ENCODE measurements at places on chromosomes 3 and 15.

DNA sequence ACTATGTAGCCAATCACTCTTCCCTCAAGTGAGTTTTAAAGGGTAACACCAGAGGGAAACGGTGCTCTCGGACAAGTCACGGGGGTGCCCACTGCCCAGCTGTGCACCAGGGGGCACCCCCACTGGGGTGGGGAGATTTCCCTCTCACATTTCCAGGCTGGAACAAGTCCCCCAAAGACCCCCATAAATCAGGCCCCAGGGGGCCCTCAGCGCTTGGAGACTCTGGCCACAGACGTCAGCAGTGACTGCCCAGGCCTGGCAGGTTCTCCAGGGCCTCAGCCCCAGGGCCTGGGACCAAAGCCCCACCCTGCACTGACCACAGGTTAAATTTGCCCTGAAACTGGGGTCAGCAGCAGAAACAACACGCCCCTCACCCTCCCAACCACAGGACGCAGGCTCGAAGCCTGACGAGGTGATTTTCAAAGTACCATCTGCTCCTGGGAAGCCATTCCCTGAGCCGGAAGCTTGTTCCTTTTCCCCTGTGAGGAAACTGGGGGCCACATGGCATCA, 17.0 kb downstream of the XXYLT1 start:
- no peak for DNase-seq

GRCh38 chr15:90749754-90750153, 32.6 kb downstream of the BLM start:
- no peak for DNase-seq

DNA sequence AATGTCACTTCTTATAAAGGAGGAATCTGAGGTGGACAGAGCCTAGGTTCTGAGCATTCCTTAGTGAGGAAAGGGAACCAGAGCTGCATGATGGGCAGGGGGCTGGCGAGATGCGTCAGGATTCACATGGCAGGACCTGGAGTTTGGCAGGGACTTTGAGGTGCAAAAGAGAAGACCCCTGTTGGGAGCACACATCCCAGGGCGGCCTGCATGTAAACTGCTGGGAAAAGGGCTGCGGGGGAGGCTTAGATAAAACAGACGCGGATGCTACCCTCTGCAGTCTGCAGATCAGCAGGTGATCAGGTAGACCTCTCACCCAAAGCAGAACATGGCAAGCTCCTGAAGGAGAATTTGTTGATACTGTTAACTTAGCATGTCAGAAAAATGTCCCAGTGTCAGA, 168.4 kb downstream of the VGLL4 start:
- DNase-seq: no peak

DNA sequence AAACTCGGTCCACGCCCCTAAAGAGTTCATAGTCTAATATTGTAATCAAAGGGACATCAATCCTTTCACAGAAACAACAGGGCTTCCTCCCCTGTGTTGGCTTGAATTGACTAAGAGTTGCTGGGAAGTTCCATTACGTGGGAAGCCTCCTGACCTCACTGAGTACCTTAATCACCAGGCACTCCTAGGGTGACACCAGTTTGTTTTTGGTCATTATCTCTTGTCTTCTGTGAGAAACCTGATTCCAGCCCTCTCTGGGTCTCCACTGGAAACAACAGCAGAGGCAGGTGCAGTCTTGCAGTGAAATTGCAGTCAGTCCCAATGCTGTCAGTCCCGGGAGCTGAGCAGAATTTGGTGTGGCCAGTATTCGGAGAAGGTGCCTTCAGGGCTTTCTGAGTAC, 55.4 kb downstream of the BOC start:
- DNase-seq: no peak

DNA sequence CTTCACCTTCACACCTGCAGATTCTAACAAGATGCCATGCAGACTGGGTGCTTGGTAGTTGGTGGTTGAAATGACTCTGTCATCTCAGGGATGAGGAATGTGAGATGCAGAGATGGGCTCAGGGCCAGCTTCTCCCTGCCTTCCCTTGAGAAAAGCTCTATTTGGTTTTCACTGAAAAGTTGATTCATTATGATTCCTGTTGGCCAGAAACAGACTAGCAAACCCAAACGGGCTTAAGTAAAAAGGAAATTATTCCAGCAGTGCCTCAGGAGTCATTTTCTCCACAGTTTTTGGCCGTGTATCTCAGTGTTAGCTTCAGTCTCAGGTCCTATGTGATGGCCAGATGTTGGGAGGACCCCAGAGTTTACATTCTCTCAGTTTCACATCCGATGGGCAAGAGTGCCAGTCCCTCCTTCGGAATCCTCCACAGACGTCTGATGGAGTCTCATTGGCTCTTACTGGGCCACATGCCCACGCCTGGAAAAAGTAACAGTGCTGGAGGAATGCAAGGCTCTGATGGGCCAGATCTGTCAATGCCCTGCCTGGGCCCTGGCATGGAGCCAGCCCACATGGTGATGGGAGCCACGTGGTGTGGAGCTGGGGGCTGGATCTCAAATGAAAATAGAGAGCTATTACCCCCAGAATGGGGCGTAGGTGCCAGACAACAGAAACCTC, 22.3 kb upstream of the SACM1L start:
- no peak for DNase-seq

DNA sequence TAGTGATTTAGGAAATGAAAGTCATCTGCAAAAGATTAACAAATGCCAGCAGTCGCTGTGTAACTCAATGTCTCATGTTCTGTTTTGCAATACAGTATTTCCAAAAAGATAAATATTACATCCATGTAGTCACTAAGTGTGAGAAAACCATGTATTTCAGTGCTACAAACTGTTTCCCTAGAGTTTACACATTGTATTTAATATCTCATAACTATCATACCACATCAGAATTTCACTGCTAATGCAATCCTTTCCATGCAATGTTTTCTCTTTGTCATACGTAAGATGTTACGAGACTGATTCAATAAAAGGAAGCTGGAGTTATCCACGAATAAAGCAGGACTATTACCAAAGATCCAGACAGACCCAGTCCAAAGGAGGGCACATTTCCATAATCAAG, 269.4 kb downstream of the GBE1 start:
- no peak for DNase-seq

DNA sequence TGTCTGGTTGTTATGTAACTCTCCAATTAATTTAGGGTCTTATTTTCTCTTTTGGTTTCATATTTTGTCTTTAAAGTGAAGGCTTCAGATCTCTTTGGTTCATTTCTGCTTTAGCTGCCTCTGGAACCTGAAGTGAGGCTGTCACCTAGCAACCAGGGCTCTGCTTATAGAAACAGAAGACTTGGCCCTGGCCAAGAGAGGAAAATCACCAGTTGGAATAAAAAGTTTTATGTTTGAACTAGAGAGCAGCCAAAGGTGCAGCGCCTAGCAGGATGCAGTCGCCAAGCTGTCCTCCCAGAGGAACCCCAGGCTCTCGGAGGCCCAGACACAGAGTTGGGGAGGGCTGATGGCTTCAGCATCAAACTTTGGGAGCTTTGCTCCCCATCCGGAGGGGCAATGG, 41.1 kb downstream of the LYZL4 start:
- no peak for DNase-seq

GRCh38 chr15:80173022-80173759, 20.4 kb downstream of the FAH start:
- peak; percentile 57 for DNase-seq

DNA sequence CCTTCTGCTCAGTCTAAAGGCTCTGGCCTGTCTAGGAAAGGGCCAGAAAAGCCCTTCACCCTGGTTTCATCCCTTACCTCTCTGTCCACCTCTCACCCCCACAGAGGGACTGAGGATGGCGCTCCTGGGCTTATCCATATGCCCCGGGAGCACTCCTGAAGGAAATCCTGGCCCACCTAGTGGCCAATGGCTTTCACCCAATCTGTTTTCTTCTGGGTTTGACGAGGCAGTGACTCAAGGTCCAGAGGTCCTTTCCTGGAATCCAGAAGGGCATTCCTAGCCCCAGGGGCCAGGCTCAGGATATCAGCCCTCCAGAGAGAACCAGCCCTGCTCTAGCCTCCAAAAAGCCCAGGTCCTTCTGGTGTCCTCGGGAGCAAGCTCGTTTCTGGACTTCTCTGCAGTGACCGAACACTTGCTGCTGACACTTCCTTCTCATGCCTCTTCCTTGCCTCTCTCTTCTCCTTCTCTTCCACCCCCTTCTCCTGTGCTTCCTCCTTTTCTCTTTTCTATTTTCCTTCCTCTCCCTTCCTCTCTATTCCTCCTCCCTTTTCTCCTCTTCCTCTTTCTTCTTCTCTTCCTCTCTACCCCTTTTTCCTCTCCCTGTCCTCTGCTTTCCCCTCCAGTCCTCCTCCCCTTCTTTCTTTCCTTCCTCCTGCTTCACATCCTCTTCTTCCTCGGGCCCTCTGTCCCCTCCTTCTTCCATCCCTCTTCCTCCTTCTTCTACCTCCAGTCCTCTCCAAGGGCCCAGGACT, 59.6 kb downstream of the RHCG start:
- peak; percentile 40 for DNase-seq

- DNase-seq: no peak
These were observed 43.8 kb downstream of the GAP43 start for GRCh38 chr3:115666920-115667737.

GRCh38 chr3:171177056-171177455, 150.5 kb upstream of the SLC2A2 start:
- DNase-seq: no peak

GRCh38 chr3:112688085-112688769, 47.3 kb upstream of the CCDC80 start:
- no peak for DNase-seq

DNA sequence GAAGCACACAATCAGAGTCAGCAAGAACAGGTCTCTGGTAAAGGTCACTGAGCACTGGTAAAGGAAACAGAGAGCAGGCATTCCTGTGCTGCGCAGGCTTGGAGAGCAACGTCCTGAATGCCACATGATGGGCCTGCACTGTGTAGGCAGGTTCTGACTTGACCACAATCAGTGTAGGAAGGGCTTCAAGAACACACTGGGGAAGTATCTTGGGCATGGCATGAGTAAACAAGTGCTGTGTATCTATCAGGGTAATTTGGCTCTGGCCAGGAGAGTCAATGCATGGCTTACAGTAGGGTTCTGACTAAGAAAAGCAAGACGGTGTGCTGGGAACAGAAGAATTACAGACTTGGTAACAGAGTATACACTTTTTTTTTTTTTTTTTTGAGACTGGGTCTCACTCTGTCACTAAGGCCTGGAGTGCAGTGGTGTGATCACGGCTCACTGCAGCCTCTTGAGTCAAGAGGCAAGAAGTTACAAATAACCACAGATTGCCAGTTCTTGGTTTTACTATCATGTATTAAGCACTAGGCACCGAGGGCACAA, 30.6 kb downstream of the TBC1D2B start:
- no peak for DNase-seq

DNA sequence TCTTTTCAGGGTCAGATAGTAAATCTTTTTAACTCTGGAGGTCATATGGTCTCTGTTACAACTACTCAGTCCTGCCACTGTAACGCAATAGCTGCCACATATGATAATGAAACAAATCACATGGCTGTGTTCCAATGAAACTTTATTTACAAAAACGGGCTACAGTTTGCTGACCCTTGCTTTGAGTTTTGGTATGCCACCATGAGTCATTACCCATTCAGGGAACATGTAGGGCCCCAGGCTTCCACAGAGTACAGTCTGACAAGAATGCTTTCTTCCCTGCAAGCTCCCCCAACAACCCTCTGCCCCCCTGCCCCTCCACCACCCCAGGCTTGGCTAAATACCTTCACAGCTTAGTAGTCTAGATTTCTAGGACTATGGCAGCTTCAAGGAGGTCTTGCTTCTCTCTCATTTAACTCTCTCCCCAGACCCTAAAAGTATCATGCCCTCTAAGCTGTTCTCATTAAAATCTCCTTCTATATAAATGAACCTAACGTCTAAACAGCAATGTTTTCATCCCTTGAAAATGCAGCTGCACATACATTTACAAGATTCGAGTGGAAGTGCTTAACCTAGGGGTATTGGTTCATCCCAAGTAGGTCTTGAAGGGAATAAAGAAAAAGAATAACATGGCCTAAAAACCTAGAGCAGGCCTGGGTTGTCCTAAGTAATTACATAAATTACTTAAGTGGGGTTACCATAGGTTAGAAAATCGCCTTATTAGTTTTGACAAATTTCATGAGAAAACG, 117.8 kb upstream of the PRICKLE2 start:
- no peak for DNase-seq

DNA sequence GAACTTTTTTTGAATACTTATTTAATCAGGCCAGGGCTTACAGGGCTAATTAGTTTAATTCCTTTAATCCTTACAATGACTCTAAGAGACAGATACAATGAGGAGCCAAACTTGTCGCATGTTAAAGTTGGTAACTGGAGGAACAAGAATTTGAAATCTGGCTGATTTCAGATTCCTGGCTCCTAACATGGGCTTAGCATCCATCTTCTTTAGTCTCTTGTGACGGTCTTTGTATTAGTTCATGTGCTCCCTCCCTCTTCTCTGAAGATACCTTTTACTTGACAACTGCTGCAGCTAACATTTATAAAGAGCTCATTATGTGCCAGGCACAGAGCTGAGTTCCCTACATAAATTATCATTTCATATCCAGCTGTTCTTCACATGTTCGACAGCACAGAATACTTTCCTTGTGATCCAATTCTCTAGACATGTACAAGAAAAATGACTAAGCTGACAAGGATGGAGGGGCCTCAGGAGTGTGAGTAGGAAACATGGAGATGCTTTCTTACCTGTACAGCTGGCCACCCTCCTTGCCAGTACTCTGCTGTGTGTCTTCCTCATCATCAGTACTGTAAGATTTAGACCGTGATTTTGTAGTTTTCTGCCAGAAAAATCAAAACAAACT, 206.8 kb upstream of the STRIT1 start:
- no peak for DNase-seq

DNA sequence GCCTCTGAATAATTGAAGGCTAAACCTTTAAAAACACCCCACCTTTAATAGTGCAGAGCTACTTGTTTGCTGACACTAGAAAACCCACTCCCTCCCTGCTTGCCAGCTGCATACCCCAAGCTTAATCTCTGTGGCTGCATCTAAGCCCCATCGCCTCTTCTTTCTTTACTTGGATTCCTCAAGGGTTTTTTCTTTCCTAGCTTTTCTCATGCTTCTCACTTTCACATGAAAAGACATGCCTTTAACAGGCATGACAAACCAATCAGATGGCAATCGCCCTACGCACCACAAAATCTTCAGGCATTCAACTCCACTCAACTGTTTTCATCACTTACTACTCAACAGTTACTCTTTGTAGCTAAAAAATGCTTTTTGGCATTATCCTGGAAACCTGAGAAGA, 77.5 kb downstream of the PLD1 start:
- DNase-seq: no peak

- no peak for DNase-seq
These were observed 45.9 kb downstream of the CHAC1 start for GRCh38 chr15:40999190-40999589.

DNA sequence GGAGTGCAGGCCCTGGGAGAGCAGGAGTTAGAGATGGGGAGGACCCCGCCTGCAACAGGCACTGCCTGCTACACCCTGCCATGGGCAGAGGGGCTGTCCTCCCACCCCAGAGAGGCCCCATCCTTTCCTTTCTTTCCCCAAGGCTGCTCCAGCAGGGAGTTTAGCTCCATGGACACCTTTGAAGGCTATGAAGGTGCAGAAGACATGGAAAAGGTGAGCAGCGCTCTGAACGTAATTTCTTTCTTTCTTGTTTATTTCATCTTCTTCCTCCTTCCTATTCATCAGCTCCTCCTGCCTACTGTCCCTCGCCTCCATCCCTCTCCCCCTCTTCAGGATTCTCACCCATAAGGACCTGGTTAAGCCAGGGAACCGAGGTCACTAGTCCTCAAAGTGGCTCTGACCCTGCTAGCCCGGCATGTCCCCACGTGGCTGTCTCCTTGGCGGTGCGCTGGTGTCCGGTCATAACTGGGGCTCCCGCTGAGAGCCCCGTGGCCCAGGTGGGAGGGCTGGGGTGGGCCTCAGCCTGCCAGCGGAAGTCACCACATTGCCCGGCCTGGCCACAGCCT, 16.0 kb upstream of the ADIPOQ start:
- no peak for DNase-seq
